Naive B cell (primary cell): ENCODE measurements at places on chromosomes 1 and 21.

- DNase-seq, result no peak
Measured at GRCh38 chr1:235739124-235739523, 89.5 kb upstream of the GNG4 start.

DNA sequence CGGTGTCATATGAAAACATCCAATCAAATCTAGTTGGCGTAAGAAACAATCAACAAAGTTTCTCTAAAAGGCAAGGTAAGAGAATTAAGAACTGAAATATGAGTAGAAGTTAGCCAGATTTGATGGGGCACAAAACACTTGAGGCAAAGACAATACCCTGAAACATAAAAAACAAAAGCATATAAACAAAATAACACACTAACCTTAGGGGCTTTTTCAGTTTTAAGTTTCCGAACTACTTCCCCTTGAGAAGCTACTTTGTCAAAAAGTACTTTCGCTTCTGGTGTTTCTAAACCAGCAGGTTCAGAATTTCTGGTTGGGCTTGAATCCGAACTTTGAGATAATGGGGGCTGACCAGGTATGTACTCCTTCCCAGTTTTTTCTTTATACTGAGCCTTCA lies 57.9 kb downstream of the EPRS1 start:
- DNase-seq, result no peak

DNA sequence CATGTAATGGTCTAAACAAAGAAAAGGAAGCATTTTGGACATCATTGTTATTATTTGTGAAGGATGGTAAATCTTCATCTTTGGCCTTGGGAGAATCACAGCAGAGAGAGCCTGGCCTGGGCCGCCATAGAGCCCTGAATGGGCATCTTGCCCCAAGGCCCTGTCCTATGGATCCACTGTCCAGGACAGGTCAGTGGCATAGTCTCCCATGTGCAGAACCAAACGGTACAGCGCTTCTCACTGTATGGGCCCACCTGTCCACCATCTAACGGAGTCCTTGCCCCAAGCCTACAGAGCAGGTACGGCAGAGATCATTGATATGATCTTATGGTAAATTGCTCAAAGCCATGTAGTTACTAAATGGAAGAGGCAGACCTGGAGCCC lies 185.7 kb downstream of the FOXD2 start:
- no peak for DNase-seq

DNA sequence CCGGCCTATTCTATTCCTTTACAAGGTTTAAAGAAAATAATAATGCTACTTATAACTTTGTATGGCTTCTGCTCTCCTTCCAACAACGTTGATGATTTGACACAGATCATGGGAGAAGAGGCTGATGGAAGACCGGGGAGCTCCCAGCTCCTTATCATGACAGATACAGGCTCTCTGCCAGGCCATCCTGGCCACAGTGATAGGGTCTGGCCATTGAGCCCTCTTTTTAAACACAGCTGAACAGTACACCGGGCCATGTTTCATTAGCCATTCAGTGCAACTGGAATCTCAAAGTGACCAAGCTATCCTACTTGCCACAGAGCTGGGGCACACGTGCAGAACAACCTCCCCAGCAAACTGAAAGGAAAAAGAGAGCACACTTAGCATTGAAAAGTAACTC lies 34.9 kb downstream of the DNAJC11 start:
- no peak for DNase-seq

DNA sequence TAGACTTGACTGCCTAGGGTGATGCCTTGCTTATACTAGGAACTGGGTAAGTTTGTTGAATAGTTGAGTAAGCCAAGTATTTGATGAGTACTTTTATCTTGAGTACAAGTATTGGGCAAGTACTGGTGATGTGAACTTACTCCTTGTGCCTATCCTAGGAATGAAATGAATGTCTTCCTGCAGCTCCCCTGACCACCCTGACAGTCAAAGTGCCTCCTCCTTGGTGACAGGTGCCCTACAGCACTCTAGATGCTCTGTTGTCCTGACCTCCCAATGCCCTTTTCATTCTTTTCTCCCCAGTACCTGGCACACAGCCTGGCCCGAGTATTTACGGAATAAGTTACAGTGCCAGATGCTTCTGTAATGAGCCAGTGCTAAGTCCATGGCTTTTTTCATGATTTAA lies 25.5 kb downstream of the PCSK9 start:
- DNase-seq, result no peak

DNA sequence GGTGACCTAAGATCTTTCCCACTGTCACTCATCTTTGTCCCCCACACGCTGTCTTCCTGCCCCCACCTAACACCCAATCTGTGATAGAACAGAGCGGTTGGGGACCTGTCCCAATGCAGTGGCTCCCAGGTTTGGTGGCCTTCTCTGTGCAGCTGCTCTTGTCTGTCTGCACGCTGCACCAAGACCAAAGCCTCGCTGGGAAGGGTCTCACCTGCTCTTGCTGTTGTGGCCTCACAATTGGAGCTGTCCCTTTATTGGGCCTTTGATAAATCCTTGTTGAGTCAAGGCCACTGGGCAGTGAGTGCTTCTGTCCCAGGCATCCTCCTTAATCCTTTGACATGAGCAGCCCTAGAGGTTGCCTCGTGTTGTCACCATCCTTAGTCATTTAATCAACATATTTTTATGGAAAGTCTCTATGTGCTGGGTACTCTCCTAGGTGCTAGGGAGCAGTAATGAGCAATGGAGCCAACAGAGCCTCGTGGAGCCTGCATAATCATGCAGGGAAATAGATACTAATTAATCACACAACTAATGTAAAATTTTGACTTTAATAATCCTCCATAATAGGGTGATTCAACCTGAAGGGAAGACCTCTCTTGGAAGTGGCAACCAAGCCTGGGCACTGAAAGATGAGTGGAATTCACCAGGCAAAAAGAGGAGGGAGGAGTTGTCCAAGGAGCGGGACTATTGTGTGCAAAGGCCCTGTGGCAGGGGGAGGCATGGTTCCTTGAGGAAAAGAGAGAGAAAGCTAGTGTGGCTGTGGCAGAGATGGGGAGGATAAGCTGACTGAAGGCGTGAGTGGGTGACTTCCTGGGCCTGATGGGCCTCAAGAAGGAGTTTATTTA lies 57.6 kb downstream of the MAN1C1 start:
- no peak for DNase-seq
